ENCODE measurements at places on chromosomes 7 and 10.

GRCh38 chr7:129684777-129685176, 73.3 kb downstream of the NRF1 start:
- no peak for DNase-seq

- DNase-seq = no peak
Measured at GRCh38 chr10:102322914-102323313, 72.6 kb upstream of the NFKB2 start.

DNA sequence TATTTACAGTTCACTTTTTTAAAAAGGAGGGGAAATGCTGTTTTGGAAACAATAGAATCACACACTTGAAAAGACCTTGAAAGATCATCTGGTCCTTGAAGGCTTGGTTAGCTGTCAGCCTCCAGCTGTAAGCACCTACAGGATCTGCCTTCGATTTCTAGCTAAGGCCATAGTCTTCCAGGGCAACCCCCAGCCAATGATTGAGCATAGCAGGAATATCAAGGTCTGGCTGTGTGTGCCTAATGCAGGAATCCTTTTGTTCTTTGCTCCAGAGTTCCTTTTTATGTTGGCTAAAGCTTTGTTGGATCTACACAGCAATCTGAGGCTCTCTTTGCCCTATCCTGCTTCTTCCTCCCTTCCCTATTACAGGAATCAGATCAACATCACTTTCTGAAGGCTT, 5.2 kb upstream of the YAE1 start:
- DNase-seq = no peak

- DNase-seq = no peak
Measured at GRCh38 chr7:81627536-81628287, 142.1 kb downstream of the HGF start.

DNA sequence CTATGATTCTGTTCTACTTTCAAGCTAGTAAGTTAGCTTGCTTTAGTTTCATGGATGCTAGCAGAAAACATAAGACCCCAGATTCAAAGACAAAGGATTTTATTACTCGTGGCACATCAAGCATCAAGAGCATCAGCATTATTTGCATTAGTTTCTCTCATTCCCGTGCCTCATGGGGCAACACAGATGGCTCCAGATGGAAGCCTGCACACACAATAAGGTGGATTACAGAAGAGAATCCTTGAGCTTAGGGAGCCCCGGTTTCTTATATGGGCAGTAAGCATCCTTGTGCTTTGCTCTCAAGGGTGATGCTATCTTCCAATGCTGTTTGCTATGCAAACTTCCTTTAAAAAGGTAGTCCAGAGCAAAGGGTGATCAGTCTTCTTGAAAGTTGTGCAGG, 10.7 kb upstream of the CAPZA2 start:
- no peak for DNase-seq

- peak; percentile 99 for DNase-seq
Measured at GRCh38 chr10:130110246-130111112, at the start of gene C10orf143. Gene C10orf143, minus strand, starts transcription at chr10:130110830. Its CDS starts 58 bp downstream, at chr10:130110772.

DNA sequence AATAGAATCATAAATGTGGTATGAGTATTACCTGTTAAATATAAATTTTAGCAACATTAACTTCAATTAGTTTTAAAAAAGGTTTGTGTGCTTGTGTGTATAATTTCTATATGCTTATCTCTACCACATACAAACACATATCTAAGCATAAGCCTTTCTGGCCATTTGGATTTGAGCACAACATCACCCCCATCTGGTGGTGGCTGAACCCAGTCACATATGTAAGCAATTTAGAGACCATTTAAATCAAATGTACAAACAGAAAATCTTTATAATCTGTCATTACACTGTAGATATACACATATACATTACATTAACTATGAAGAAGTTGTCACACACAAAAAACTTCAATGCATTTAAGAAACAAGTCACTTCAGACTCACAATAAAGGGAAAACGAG, 31.7 kb downstream of the GPR22 start:
- DNase-seq = no peak

DNA sequence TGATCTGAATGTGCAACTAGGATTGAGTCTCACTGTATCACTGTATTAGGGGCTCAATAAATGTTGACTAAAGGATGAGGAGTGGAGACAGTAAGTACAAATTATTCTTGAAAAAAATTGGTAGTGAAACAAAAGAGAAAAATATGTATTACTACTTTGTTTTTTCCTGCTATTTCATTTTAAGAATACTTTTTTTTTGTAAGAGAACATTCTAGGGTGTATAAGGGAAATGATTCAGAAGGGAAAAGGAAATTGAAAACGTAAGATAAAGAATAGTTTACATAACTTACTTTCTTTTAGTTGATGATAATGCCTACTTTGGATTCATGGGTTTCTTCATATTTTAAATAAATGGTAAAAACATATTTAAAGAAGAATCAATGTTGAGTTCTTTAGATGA, 9.6 kb downstream of the CAPZA2 start:
- DNase-seq = no peak

- no peak for DNase-seq
Measured at GRCh38 chr10:20034732-20035131, 218.5 kb downstream of the PLXDC2 start.

- no peak for DNase-seq
Measured at GRCh38 chr10:92241158-92241500, 49.7 kb downstream of the CPEB3 start.

DNA sequence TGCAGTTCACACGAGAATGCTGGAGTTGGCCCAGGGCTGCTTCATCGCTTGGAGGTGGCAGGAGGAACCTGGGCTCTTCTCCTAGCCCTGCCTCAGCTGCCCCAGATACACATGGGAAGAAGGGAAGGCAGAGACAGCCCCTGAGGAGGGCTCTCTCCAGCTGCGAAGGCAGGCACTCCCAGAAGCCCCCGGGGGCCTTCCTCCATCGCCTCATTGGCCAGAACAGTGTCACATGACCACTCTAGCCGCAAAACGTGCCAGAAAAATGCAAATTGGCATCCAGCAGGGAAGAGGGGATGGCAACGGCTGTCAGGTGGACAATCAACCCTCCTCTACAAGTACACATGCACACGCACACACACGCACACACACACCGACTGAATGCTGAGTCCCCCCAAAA, 217.8 kb upstream of the FRMD4A start:
- DNase-seq = no peak

GRCh38 chr7:100694098-100694745, at the start of gene GIGYF1:
Gene GIGYF1, minus strand, starts transcription at chr7:100694250. Its CDS starts 6,012 bp downstream, at chr7:100688238.
- DNase-seq = peak; percentile 81

DNA sequence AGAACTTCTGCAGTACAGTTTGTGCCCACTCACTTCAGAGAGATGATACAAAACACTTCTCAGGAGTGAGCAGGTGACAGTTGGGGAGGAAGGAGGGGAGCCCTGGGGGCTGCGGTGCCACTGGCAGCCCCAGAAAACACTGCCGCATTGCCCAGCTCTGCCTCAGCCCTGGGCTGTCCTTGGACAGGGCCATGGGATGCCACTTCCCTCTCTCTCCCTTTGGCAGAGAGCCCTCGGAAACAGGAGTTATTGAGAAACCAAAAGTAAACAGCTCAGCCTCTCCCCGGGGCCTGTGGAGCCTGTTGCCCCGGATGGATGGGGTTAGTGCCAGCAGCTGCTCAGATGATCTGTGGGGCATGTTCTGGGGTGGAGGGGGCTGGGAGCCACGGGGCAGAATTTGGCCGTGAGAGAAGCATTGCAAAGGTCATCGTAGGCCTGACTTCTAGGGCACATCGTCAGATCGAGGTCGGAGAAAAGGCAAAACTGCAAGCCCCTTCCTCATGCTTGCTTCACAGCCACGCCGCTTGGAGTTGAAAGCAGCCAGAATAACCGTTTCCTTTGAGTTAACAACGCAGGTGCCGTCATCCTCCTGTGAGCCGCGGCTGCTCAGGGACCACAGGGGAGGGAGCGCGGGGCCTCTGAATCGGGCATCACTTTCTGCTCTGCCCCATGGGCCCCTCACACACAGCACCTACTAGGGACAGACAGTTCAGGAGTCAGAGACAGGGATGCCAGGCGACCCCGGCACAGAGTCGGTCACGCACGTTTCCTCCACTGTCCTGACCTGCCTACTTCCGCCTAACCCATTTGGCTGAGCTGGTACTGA, 256.4 kb downstream of the CAMK1D start:
- DNase-seq = peak; percentile 18

All from nucleus accumbens (tissue), 56 donors.